ENCODE measurements at places on chromosomes 2 and 18.

DNA sequence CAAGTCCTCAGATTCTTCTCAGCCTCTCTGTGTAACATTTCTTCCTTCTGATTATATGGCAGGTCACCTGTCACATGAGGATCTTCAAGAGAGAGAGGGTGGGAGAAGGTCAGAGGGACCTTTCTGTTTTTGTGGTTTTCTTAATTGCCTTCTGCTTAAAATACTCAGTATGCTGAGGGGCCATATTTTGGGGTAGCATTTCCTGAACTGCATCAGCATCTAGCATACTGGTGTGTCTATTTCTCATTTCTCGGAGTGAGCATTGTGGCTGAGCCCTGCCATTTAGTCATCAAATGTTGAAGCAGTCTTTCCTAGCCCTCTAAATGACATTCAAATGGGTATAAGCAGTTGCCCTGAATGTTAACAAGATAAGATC is 162.7 kb downstream of the MYO3B start:
- no peak for DNase-seq

- DNase-seq: no peak
Observed at GRCh38 chr2:9258953-9259399, 52.4 kb downstream of the ASAP2 start.

- DNase-seq: no peak
Observed at GRCh38 chr2:171651667-171652415, 35.4 kb upstream of the DYNC1I2 start.

- no peak for DNase-seq
Observed at GRCh38 chr18:23636071-23636399, 26.7 kb downstream of the ANKRD29 start.

GRCh38 chr2:24382363-24383073 is 22.2 kb upstream of the ITSN2 start:
- DNase-seq: peak; percentile 62

DNA sequence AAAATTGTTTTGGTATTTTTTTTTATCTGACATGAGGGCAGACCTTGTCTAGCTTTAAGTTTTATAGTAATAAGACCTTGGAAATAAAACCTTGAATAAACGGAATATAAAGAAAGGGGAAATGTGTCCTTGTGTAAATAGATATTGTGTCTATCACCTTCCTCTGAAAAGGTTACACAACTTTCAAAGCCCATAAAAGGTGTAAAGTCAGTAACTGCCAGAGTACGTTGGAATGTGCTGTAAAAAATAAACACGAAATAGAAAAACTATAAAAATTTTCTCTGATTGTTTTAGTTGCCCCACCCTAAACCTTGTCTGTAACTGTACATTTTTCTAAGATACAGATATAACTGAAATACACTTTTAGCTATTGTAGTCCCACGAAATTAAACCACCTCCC is 82.3 kb downstream of the ZEB2 start:
- DNase-seq: no peak

GRCh38 chr2:1784986-1785617 is 40.8 kb upstream of the PXDN start:
- no peak for DNase-seq

DNA sequence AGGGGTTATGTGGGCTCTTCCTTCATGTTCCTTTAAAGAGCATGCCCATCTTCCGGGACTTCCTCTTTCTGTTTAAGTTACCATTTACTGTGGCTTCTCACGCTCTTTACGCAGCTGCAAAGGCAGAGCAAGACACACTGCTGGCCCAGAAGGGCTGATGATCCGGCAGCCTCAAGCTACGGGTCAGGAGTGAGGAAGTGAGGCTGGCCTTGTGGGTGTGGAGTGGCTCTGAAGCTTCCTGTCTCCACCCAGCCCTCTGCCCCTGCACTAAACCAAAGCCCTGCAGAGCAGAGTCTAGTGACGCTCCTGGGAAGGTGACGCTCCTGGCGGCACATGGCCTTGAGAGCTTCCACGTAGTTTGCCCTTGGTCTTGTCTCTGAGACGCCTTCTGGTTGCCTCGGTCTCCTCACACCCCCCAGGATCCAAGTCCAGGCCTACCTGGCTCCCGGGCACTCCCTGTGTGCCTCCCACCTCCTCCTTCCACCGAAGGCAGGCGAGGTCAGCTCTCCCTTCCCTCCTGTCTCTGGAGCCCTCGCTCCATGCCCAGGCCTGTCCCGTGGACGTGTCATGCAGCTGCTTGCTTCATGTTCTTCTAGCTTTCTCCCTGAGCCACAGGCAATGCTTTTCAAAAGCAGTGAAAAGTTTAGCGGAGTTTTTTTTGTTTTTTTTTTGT is 50.3 kb downstream of the ARL4C start:
- DNase-seq: no peak

DNA sequence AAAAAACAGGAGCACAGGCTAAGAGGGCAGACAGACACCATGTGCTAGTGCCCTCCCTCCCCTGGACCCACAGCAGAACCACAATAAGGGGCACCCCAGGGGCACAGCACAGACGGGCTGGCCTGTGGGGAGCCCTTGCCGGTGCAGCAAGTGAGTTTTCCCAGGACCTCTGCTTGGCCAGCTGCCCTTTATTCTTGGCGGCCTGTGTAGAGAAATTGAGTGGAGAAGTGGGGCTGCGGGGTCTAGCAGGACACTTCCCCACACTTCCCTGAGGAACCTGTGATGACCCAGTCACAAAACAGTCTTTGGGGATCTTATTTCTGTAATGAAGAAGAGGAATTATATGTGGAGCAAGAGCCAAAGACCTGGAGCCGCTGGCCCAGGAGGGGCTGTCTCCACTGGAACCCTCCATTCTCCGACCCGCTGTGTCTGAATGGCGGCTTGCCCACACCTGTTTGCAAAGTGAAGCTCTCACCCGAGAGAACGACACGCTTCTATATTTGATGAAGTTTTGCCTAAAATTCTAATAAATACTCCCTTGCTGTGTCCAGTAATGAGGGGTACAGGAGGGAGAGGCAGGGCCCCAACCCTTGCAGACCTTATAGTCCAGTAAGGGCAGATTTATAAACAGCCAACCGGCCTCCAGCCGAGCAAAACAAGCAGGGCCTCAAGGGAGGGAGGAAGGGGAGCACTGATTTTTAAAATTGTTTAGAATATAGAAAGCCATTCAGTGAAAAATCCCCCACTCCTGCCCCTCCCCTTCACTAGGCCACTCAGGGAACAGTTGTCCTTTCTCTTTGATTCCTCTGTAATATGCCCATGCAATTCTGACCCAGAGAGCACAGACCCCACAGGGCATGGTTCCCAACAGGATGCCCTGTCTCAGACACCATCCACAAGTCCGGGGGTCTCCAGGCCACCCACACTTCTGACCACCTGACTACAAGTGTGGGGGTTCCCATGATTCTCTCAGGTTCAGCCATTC is 44.7 kb upstream of the SNED1 start:
- no peak for DNase-seq

GRCh38 chr2:183117226-183117625 is 7.0 kb upstream of the NUP35 start:
- DNase-seq: no peak

- DNase-seq: no peak
Observed at GRCh38 chr2:112150447-112150846, 12.3 kb downstream of the FBLN7 start.

GRCh38 chr2:126839796-126840195 is 58.9 kb upstream of the TEX51 start:
- DNase-seq: no peak

- no peak for DNase-seq
Observed at GRCh38 chr18:37435996-37436395, 129.6 kb downstream of the CELF4 start.

DNA sequence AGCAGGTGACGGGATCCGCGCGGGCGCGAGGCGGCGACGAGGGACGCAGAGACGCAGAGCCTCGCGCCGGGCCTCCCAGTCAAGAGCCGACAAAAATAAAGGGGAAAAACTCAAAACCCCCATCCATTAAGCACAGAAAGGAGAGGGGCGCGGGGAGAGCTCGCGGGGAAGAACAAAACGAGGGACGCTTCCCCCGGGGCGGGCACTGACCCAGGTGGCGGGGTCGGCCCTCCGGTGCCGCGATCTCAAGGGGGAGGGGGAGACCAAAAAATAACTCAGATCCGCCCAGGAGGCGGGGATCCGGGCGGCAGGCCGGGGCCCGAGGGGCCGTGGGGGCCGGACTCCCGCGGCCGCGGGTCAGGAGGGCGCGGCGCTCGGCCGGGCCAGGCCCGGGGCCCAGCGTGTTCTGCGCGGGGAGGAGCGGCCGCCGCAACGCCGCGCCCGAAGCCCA is 597 bp downstream of the RNF103 start:
- peak; percentile 69 for DNase-seq

- no peak for DNase-seq
Observed at GRCh38 chr2:241547781-241548450, 10.6 kb upstream of the BOK start.

DNA sequence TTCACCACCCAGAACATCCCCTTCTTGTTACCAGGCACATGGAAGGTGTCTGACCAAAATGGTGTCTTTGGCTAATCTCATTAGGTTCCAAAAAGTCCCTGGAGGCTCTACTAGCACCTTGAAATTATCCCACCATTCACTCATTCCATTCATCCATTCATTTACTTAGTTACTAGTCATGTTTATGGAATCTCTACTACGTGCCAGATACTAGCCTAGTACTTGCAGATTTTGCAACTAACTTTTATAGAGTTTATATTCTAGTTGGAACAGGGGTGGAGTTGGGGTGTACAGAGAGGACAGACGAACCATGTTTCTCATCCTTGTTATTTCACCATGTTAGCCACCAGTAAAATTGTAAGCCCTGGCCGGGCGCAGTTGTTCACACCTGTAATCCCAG is 4.0 kb upstream of the NOP58 start:
- DNase-seq: no peak

DNA sequence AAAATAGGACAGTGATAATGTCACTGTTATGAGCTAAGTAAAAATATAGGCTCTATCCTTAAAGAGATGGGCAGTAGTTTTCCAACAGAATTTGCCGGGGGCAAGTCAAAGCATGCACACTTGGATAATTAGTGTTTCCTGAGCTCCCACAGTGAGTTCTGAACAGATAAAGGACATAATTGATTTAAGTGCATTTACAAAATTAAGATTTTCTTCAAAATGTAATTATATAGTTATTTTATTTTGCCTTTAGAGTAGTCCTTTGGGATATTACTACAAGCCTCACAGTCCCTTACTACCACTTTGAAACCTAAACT is 107.6 kb downstream of the RAPGEF4 start:
- no peak for DNase-seq

GRCh38 chr2:136254681-136255080 is 136.7 kb upstream of the CXCR4 start:
- no peak for DNase-seq

DNA sequence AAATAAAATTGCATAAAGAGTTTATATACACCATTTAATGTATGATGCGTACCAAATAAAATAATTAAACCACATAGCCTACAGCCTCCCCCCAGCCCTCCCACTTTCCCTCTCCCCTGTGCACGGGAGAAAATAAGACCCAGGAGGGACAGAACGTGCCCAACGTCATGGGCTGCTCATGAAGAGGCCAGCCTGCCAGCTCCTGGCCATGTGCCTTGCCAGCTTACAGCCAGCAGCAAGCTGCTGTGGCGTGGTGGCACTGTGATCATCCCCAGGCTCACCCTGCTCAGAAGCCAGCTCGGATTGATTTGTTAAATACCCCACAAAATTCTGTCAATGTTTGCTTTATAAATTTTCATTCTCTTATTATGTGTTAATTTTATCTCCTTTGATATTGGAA is 7.6 kb downstream of the GPR148 start:
- no peak for DNase-seq

GRCh38 chr18:79446931-79447330 is 51.2 kb downstream of the NFATC1 start:
- no peak for DNase-seq

Data from ecto neural progenitor cell (in vitro differentiated cells).